ENCODE measurements at places on chromosomes 2 and 18.
A peak's percentile ranks its signal among the peaks of the same experiment; 100 is the strongest.

DNA sequence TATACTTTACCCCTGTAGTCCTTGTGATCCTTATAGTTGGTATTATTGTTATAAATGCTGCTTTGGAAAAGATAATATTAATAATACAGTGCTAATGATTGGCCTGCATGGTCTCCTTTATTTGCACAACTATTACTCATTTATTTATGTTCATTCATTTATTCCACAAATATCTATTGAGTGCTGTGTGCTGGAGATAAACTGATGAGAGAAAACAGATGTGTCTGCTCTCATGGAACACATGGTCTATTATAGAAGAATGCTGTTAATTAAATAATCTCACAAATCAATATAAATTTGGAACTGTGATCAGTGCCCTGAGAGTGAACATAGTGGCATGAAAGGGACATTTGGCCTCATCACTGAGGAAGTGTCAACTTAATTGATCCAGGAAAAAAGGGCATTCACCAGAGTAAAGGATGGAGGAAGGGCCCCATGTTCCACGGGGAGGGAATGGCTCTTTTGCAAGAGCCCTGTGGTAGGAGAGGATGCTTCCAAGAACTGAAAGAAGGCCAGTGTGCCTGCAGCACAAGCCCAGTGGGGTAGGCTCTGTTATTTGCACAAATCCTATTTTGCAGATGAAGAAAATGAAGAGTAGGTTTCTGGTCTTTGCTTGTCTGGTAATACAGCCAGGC, 91.5 kb upstream of the STK39 start:
- DNase-seq = no peak

DNA sequence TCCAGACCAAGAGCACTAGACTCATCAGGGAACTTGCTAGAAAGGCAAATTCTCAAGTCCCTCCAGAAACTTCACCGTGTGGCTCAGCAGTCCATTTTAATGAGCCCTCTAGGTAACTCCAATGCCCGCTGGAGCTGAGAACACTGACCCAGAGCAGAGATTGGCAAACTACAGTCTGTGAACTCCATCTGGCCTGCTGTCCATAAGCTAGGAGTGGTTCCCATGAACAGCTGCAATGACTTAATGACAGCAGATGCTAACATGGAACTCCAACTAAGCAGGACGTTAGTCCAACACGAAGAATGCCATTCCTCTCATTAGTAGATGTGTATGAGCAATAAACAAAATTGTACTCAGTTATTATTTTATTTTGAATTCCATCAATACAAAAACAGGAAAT, 371.9 kb downstream of the STK39 start:
- no peak for DNase-seq

GRCh38 chr18:67540559-67540958, 24.0 kb upstream of the DSEL start:
- no peak for DNase-seq

- no peak for DNase-seq
These were observed 31.0 kb upstream of the TMEM17 start for GRCh38 chr2:62536873-62537547.

DNA sequence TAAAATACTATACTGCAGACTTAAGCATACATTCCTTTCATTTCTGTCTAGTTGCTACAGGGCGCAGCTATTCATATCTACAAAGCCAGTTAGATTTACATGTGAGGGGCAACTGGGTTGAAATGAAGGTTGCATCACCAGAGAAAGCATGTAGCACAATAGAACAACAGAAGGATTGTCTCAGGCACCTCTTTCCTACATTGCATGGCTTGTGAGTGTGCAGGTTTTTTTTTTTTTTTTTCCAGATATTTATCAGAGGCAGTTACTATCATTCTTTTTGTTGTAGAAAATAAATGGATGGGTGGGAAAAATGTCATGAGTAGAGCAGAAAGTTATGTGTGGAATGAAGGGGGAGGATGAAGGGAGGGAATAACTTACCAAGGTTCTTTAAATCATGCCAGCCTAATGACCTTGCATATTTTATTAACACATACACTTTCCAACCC, 86.8 kb downstream of the ERBB4 start:
- no peak for DNase-seq

GRCh38 chr2:1651121-1652033, 92.9 kb downstream of the PXDN start:
- DNase-seq = no peak

DNA sequence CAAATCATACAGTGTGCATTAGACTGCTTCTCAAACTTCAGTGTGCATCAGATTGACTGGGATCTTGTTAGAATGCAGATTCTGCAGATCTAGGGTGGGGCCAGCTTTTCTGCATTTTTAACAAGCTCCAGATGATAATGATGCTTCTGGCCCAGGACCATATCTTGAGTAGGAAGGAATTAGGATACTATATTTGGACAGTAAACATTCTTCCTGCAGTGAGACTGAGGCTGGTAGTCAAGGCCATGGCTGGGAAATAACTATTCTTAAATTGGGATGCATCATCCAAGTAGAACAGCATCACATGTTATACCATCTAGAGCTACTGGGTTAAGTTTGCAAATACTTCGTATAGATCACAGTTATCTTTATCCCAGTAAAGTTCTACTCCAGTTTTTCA, 28.4 kb upstream of the ARMC9 start:
- no peak for DNase-seq

GRCh38 chr18:52228166-52228565, 111.8 kb upstream of the DCC start:
- no peak for DNase-seq

- DNase-seq = no peak
These were observed 156.9 kb downstream of the PRKCE start for GRCh38 chr2:45808294-45808800.

DNA sequence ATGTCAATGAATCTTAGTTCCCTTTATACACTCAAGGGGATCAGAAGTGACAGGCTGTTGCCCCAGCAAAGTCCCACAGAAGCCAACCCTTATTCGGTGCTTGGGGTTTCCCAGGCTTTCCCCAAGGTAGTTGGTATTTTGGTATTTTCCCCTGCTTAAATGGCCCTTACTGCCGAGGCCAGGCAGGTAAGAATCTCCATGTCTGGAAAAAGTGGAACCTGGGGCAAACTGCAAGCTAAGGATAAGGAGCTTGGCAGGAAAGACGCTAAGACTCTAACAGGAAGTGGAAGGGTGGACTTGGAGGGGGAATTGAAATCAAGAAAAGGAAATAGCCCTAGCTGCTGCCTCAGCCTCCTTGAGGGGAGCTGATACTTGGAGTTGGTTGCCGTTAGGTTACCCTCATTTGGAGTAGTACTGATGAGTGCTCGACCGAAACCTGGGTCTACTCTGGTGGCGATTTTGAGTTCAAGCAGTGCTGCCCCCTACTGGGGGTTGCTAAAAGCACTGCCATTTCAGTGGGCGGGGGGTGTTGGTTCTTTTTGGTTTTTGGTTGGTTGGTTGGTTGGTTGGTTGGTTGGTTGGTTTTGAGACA, 3.3 kb upstream of the GPBAR1 start:
- peak; percentile 74 for DNase-seq

DNA sequence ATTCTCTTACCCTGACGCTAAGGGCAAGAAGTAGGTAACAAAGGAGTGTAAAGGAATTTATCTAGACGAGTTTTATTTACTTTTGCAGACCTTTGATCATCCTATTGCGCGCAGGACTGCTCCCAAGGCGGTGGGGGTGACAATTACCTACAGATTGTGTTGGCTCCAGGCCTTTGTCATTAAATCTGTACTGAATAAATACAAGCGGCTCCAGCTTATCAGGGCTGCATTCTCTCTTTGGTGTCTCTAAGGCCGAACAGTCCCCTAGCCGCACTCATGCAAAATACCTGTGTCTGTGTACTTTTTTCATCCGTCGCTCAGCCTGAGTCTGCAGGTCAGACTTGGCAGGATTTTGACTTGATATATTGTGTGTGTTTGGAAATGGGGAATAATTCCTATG, 57.9 kb upstream of the DYSF start:
- DNase-seq = no peak

GRCh38 chr2:1140389-1141003, 189.8 kb downstream of the SNTG2 start:
- DNase-seq = peak; percentile 64

GRCh38 chr2:53787614-53788289, 908 bp downstream of the ERLEC1 start:
- DNase-seq = no peak

DNA sequence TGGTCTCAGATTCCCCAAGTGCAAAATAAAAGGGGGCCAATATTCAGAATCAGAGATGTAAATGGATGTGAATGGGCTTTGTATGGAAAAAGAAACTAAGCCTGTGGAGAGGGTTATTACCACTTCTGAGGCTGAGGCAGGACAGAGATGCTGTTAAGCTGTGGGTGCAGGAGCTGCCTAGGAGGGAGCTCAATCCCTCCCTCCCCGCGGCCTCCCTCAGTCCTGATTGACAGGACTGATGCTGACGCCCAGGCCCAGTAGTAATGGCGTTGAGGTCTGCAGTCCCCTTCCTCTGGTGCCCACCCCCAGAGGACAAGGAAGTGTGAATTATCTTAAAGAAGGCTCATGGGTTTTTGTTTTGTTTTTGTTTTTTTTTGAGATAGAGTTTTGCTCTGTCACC, 40.4 kb downstream of the PSD4 start:
- DNase-seq = no peak

DNA sequence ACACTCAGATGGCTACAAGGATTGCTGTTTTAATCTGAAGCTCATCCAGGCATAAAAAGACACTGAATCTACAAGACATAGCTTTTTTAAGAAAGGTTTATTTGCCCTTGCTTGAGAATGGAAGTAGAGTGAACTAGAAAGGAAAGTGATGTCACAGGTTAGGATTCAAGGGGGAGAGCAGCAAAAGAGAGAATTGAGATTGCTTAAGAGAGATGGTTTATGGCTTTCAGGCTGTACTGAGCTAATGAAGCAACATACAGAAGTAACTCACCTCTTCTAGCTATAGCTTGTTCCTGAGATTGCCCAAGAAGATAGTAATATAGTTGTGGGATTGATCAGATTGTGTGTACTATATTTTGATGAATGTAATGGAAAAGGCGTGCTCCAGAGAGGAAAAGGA, 26.1 kb upstream of the ACVR2A start:
- DNase-seq = no peak

DNA sequence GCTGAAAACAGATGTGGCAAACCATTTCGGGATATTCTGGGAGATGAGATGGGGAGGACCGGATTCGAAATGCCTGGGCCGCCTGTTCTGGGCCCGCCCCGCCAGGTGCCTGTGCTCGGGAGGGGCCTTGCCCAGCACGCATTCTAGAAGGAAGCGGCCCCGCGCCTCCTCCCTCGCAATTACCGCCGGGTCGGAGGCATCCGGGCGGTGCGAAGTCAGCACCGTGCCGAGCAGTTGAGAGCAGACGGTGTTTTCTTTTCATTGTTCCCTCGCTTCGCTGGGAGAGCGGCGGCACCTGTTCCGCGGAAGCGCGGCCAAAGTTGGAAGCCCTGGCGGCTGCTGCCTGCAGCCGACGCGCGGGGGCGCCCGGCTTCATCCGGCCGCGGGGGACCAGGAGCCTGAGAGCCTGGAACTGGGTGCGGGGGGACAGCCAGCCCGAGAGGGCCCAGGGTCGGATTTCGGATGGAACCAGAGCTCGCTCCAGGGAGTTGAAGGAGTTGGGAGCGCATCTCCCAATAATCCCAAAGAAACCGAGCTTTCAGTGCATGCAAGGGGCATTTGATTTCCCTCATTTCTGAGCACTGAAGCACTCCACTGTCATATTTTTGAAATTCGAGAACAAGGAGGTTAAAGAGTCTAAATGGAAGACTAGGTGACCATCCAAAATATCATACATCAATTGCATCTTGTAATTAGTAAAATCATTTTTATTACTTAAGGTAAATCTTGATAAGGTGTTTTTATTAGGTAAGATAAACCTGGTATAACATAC, 241.8 kb upstream of the RAB12 start:
- DNase-seq = peak; percentile 31

- DNase-seq = no peak
These were observed 108.7 kb upstream of the HS6ST1 start for GRCh38 chr2:128427413-128427755.

DNA sequence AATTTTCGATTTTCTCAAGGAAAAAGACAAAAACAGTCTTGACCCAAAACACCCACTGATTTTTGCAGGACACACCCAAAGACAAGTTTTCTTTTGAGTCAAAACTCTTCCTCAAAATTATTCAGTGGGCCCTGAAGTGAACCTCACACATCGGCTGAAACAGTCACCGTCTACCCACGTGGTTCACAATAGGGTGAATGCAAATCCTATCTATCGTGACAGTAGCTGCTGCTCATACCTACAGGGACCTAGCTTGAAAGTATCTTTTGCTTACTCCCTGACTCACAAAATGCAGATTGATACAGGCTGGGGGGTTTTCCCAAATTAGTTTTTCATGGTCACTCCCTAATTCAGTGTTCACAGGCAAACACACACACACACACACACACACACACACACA, 10.7 kb upstream of the CD226 start:
- DNase-seq = peak; percentile 61

- DNase-seq = no peak
These were observed 678 bp upstream of the VAPA start for GRCh38 chr18:9913151-9913525.

GRCh38 chr2:10342245-10342951, 39.7 kb downstream of the HPCAL1 start:
- no peak for DNase-seq

DNA sequence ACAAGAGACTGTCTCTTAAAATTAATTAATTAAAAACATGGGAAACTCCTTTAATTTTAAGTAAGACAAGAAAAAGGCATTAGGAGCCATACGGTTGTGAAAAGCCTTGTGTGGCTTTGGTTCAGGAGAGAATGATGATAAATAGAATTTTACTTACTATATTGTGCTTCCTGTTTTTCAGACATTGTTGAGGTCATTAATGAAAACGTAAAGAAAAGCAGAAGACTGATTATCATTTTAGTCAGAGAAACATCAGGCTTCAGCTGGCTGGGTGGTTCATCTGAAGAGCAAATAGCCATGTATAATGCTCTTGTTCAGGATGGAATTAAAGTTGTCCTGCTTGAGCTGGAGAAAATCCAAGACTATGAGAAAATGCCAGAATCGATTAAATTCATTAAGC, 10.7 kb upstream of the IL1RL2 start:
- no peak for DNase-seq

- no peak for DNase-seq
These were observed 82.5 kb upstream of the GULP1 start for GRCh38 chr2:188209218-188209617.

DNA sequence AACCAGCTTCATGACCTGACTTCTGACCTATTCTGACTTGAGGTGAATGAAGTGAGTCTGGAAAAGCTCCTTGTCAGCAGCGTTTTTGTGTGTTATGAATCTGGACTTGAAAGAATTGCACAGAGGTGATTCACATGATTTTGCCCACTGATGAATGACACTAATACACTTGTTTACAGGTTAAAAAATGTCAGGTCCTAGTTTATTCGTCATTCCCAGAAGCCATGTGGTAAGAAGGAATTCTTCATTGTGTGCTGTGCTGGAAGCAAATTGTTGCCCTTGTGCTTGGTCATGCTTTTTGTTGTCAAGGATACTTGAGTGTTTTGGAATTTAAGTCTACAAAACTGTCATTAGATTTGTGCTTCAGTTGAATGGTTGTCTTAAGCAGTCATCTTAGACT, 15.5 kb downstream of the SEC11C start:
- DNase-seq = no peak

GRCh38 chr2:38508311-38509039, 94.3 kb downstream of the HNRNPLL start:
- peak; percentile 86 for DNase-seq

Data from stimulated activated CD4-positive, alpha-beta T cell treated with anti-CD3 and anti-CD28 coated beads, Interleukin-2, amount 100 ng/mL, for 24 hours (primary cell).